Ammon's horn (tissue), 1 donor: ENCODE measurements at places on chromosomes 3 and 15.

GRCh38 chr3:157865352-157866000, 240.7 kb downstream of the SHOX2 start:
- DNase-seq = no peak

DNA sequence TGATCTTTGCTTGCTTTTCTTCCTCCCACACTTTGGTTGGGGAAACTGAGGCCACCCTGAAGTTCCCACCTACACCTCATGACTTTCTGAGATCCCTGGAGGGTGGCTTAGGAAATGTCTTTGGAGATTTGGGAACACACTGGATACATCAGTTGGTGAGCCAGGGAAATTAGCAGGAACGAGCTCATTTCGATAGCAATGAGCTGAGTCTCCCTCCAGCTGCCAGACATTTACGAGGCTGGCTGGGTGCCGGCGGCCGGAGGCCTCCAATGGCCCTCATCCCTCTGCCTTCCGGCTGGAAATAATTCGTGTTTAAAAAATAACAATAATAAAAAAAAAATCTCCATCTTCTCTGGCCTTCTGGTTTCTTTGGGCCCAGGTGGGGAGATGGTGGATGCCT, 38.8 kb downstream of the SMAD6 start:
- DNase-seq = no peak

DNA sequence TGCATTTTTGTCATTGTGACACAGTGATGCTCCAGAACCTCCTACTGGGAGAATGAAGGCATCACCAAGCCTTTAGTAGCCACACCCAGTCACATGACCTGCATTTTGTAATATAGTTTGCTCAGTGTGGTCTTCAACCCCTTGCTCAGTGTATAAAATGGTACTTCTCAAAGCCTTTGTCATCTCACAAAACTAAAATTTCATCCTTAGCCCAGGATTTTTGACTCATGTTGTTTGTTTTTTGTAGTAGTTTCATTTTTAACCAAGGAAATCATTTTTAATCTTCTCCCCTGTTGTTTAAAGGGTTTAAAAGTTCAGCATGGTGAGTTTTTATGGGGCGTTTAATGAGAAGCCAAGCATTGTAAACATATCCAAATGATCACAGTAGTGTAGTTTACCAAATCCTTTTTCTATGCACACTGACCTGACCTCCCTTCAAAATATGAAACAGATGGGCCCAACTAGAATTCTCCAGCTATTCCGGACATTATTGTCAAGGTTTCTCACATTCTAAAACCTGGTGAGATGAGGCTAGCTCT, 123.5 kb upstream of the IL12A start:
- DNase-seq = no peak

DNA sequence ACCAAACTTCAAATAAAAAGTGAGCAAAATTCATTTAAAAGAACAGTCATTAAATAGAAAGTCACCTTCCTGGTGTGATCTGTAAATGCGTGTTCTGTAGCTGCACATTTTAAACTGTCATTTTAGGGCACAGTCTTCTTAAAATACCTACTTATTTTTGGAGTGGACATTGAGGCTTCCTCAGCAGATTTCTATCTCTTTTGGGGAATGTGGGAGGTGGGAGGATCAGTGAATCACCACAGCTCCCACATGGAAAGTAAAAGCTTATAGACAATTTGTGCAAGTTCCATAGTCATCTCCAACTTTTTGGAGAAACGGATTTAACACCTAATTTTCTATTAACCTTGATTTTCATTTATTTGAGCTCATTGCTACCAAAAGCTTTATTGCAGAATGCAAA, 21.0 kb upstream of the MOBP start:
- no peak for DNase-seq

DNA sequence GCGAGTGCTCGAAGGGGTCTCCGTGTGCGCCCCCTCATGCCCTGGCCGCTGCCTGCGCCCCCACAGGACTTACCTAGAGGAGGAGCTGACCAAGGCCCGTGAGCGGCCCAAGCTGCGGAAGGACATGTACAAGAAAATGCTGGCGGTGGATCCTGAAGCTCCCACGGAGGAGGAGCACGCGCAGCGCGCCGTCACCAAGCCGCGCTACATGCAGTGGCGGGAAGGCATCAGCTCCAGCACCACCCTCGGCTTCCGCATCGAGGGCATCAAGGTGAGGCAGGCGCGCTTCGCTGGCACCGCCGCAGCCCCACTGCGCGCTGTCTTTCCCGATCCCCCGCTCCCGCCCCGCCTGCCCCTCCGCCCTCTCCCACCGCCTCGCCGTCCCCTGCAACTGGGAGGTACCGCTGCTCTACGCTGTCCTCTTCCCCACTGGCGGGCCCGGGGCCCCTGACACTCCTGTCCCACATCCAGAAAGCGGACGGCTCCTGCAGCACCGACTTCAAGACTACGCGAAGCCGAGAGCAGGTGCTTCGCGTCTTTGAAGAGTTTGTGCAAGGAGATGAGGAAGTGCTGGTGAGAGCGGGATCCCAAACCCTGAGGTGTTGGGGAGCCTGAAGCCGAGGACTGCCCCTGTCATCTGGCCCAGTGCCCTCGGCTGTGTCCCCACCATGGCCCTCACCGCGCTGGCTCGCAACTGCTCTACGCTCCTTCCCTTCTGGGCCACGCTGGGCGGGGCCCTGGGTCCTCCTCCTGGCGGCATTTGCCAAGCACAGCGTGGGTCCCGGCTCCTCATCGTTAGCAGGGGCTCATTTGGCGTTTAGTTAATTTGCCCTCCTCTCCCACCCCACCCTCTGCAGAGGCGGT, 8.5 kb downstream of the ITPKA start:
- DNase-seq = no peak

GRCh38 chr15:40256638-40257235, 17.9 kb downstream of the PAK6 start:
- no peak for DNase-seq

DNA sequence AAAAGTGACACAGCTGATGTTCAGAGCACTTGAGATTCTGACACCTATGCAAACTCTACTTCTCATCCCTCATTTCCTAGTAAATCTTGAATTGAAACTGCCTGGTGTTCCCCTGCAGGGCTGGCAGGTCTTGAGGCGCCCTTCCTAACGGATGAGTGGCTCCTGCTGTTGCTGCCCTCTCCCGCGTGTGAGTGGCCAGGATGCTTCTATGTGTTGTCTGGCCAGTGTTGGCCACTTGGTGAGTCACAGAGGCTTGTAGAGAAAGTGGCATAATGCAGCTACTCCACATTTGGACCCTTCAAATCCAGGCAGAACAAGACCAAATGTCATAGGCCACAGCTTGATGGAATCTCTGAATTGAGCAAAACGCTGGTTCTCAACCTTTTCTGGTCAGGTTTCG, 63.6 kb downstream of the MOBP start:
- DNase-seq = peak; percentile 13

DNA sequence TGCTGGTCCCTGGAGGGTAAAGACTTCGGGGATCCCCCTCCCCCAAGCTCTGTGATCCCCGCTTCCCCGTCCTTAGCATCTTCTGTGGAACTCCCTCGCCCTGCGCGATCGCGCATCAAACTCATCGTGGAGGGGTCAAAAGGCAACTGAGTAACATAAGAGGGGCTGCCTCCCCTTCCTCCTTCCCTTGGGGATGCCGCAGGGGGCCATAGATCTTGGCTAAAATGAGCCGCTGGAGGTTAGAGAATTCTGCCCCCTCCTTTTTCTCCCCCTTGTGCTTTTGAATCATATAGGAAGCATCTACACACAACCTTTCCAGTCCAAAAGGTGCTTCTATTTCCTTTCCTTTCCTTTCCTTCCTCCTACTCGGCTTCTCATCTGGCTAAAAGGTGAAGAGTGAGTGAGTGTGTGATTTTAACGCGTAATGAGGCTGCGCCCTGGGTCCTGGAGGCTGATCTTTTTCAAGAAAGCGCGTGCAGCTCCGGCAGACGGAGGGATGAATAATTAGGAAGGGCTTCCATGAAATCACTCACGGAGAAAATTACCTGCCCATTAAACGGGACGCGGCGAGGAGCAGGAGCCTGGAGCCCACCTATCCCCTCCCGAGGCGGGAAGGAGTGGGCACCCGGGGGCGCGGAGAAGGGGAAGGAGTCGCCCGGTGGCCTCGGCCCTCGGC, 831 bp upstream of the ROBO2 start:
- DNase-seq = peak; percentile 24

GRCh38 chr15:39298271-39298962, 282.5 kb upstream of the THBS1 start:
- DNase-seq = no peak

DNA sequence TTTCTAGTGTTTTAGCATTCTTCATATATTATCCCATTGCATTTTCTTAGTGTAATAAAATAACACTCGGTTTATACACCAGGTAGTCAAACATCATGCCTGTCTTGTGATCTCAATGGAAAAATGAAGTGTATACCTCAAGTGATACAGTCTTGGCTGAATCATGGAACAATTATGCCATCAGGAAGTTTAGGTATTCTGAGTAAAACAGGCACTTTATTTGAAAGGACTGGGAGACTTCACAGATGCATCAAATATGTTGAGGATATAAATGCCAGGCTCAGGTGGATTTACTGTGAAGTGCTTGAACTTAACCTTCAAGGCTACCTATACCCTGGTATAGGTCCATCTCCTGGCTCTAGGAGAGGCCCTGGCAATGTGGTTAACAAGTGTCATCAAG, 8.5 kb downstream of the TGFBR2 start:
- no peak for DNase-seq

DNA sequence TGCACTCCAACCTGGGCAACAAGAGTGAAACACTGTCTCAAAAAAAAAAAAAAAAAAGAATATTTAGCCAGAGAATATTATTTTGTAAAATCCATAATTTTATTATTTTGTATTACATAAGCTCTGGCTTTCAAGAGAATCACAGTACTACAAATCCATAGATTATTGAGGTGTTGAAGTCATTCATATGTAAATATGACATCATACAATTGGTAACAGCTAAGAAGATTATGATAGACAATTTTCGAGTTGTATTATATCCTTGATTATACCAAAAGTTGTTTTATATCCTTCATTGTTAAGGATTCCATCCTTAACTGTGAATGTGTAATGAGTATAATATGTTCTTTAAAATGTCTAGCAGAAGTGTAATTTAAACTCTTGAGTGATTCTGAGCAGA, 3.7 kb downstream of the MLF1 start:
- no peak for DNase-seq
